ENCODE measurements at places on chromosomes 16 and 17. TPM values are rescaled to one million over a fixed set of nuclear protein-coding genes. Genes with fewer than 3 reads are reported as not detected.

The TP53TG3F gene
- not detected for total RNA-seq

The CCDC144A gene
- 1.7 TPM for total RNA-seq

The HOXB8 gene
- 1.6 TPM for total RNA-seq

The GPR139 gene
- total RNA-seq = not detected

The PNMT gene
- not detected for total RNA-seq

The UBE2O gene
- total RNA-seq = 20.2 TPM

The SP2 gene
- total RNA-seq = 2.1 TPM

The QPRT gene
- total RNA-seq = 16.1 TPM

The EME1 gene
- total RNA-seq = 3.6 TPM

The AANAT gene
- not detected for total RNA-seq

The NPIPA7 gene
- 4.0 TPM for total RNA-seq

The RRAD gene
- 2.8 TPM for total RNA-seq

The PRAC2 gene
- total RNA-seq = not detected

The DBNDD1 gene
- total RNA-seq = 0.79 TPM

The ACSM2A gene
- 0.10 TPM for total RNA-seq

The KCNJ16 gene
- total RNA-seq = 0.69 TPM

GRCh38 chr16:87051526-87052320 is 265.5 kb downstream of the C16orf95 start:
- no peak for DNase-seq

GRCh38 chr17:13306310-13306962 is 288.6 kb upstream of the ELAC2 start:
- DNase-seq = no peak

GRCh38 chr16:31452631-31453106 is 6.6 kb upstream of the ARMC5 start:
- DNase-seq = no peak

GRCh38 chr16:51261919-51262318 is 110.8 kb upstream of the SALL1 start:
- no peak for DNase-seq

DNA sequence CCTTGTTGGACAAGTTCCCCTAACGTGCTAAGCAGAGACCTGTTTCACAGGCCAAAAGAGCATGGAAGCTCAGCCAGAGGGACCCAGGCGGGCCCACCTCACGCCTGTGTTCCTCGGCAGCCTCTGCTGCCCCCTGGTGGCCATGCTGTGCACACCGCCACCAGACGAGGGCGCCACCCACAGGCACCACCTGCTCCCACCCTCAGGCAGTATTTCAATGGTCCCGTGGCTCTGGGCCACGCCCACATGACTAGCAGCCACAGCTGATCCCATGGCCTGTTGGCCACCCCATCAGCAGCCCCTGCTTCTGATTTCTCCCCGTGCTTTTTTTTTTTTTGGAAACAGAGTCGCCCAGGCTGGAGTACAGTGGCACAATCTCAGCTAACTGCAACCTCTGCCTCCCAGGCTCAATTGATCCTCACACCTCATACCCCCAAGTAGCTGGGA is 18.9 kb downstream of the MPG start:
- DNase-seq = peak; percentile 54

GRCh38 chr17:65028545-65028843 is 28.0 kb downstream of the GNA13 start:
- DNase-seq = no peak

DNA sequence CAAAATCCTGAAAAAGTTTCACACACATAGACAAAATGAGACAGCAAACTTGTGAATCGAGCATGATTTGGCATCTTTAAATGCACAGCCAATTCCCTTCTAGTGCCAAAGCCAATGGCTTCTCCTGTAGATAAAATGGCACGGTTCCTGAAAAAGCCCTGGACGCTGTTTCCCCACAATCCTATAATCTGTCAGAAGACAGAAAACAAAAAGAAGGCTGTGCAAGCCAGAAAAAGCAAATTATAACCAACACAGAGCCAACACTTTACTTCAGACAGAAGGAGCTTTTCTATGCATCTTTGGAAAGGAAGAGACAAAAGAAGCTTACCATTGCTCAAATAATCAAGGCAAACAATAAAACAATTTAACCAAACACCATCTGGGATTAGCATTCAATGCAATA is 23.8 kb downstream of the FAM222B start:
- DNase-seq = no peak

DNA sequence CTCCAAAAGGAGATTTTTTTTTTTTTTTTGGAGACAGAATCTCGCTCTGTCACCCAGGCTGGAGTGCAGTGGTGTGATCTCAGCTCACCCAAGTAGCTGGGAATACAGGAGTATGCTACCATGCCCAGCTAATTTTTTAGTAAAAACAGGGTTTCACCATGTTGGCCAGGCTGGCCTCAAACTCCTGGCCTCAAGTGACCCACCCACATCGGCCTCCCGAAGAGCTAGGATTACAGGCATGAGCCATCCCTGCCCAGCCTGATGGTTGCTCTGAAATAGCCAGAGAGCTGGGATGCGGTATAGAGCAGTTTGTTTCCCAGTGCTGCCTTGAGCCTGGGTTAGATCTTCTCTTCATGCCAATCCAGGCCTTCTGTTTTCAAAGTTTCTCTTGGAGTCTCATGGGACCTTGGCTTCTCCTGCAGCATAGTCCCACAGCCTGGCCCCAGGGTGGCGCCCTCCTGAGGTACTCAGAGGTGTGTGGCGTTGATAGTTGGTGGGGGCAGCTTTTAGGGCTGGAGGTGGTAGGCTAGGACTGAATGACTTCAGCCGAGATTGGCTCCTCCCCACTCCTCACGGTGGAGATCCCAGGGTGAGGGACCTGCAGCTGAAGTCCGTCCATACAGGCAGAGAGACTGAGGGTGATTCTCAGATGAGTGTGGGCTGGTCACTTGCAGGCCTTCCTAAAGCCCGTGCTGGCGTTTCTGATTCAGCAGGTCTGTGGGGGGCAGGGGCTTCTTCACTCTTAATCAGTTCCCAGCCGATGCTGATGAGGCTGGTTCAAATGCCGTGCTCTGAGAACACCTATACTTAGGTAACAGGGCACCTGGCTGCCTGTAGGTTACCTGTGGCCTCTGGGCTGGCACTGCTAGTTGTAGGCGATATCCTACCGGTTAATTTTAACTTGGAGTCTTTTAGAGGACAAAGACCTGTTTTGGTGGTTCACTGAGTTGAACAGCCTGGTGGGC is 52.0 kb downstream of the TNFRSF13B start:
- DNase-seq = no peak

- no peak for DNase-seq
Measured at GRCh38 chr17:41098481-41098880, 539 bp upstream of the KRTAP4-8 start.

GRCh38 chr16:17930280-17930679 is 406.3 kb downstream of the NPIPA8 start:
- DNase-seq = no peak

DNA sequence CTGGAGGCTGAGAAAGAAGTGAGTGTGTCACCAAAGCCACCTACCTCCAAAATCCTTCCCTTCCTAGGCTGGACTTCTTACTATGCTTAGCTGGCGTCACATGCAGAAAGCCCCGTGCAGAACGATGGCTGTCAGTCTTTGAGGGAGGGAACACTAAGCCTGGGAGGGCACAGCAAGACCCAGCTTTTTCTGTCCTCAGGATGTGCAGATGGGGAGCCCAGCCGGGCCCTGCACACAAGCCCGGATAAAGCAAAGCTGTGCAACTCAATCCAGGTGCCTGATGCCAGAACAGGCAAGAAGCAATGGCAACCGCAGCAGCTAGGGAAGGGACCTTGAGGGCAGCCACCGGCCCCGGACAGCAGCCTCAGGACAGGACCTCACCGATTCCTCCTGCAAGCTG is 13.9 kb upstream of the USP36 start:
- no peak for DNase-seq

GRCh38 chr17:2978991-2979390 is 84.4 kb downstream of the OR1D5 start:
- no peak for DNase-seq

- DNase-seq = no peak
Measured at GRCh38 chr16:945271-946047, 25.3 kb downstream of the LMF1 start.

- no peak for DNase-seq
Measured at GRCh38 chr17:76883744-76884525, 15.7 kb downstream of the MGAT5B start.

GRCh38 chr16:8388684-8389083 is 201.6 kb downstream of the TMEM114 start:
- no peak for DNase-seq

GRCh38 chr16:30588651-30589050 is 3.2 kb upstream of the ZNF785 start:
- no peak for DNase-seq

GRCh38 chr17:35733366-35733765 is 1.9 kb downstream of the RASL10B start:
- no peak for DNase-seq

DNA sequence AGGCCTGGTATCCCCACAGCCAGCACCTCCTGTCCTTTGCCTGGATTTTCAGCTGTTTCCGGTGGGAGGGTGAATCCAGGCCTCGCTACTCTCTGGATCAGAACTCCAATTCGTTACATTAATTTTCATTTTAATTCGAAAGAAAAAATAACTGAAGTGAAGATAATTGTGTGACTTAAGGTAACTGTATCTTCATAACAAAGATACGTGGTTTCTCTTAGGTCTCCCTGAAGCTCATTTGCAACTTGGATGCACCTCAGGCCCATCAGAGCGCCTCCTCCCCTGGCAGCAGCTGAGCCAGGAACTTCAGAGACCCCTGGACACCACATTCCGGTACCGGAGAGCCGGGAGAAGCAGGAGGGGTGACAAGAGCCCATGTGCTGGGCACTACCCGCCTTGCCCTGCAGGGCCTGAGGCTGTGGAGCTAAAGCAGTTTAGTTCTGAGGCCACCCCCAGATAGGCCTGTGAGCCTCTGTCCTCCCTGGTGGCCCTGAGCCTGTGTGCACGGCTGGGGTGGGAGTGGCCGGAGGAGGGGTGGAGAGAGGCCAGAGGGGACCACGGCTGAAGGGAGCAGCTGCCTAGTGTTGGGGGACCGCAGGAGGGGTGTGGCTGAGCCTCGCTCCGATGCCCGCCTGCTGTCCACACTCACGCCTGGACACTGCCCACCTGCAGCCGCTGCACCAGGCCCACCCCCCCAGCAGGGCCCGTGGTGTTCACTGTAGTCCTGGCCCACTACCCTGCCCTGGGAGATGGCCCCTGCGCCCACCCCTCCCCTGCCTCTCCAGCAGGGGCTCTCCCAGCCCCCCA is 11.4 kb upstream of the DUS1L start:
- DNase-seq = no peak

GRCh38 chr17:77666881-77667395 is 291.6 kb upstream of the TNRC6C start:
- DNase-seq = no peak

DNA sequence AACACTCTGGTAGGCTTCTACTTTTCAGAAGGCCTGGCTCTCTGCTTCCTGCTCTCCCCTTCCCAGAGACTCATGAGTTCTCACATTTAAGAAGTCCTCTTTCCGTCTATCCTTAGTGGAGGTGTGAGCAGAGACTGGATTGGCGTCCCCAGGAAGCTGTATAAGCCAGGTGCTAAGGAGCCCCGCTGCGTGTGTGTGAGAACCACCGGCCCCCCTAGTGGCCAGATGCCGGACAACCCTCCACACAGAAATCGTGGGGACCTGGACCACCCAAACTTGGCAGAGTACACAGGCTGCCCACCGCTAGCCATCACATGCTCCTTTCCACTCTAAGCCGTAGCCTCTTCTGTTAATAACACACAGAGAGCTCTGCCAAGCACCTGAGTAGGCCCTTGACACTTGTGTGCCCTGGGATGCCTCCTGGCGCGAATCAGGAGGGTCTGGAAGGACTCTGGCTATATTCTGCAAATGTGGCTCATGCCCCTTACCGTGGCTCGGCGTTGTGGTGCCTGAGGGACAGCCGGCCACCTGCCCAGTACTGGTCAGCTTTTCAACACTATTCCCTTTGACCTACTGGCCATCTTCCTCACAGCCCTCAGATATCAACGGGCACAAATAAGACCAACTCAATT is 13.9 kb downstream of the CYB5D2 start:
- DNase-seq = no peak

DNA sequence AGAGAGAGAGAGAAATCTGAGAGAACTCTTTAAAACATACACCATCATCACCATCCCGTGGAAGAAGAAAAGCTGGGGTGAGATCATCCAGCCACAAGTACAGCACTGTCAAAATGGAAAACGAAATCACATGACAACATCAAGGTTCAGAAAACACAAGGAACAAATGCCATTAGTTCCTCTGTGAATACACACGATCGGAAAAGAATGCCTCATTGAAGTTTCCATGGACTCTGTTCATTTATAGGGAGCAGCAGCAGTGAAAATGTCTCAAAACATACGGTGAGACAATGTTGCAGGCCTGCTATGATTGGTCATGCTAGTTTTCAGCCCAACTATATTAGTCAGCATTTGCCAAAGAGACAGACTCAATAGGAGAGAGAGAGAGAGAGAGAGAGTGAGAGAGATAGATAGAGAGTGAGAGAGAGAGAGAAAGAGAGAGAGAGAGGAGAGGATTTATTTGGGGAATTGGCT is 4.4 kb downstream of the CFAP97D1 start:
- DNase-seq = peak; percentile 27

GRCh38 chr16:87838643-87839541 is 30.4 kb downstream of the SLC7A5 start:
- no peak for DNase-seq
